ENCODE measurements at places on chromosomes 16 and 17.
A peak's percentile ranks its signal among the peaks of the same experiment; 100 is the strongest.

- DNase-seq, result no peak
Observed at GRCh38 chr16:58046054-58046881, 20.7 kb downstream of the MMP15 start.

- peak; percentile 68 for DNase-seq
Observed at GRCh38 chr17:4536742-4537411, 18.3 kb downstream of the MYBBP1A start.

GRCh38 chr16:48963901-48964615 lies 317.6 kb downstream of the CBLN1 start:
- no peak for DNase-seq

GRCh38 chr17:11935734-11936406 lies 61.4 kb downstream of the ZNF18 start:
- peak; percentile 41 for DNase-seq
